ENCODE measurements at places on chromosomes 13 and 19. TPM values are rescaled to one million over a fixed set of nuclear protein-coding genes. Genes with fewer than 3 reads are reported as not detected.

The ZNF790 gene
- 14.1 TPM for total RNA-seq

The LIPE gene
- 28.3 TPM for total RNA-seq

The BICRA gene
- total RNA-seq = 36.6 TPM

The RNF225 gene
- total RNA-seq = not detected

The FUZ gene
- total RNA-seq = 26.8 TPM

The DHRS12 gene
- 17.5 TPM for total RNA-seq

The DNASE2 gene
- 28.1 TPM for total RNA-seq

The CGB2 gene
- not detected for total RNA-seq

The PNMA8B gene
- total RNA-seq = 2.3 TPM

The KIR2DL1 gene
- not detected for total RNA-seq

The SIGLEC12 gene
- total RNA-seq = 0.27 TPM

The CYP2A6 gene
- total RNA-seq = not detected

The YJEFN3 gene
- 17.6 TPM for total RNA-seq

The SIX5 gene
- total RNA-seq = 1.1 TPM

The PRX gene
- total RNA-seq = 4.0 TPM

The ZIM2 gene
- total RNA-seq = not detected

The GTF2F1 gene
- total RNA-seq = 51.5 TPM

The NLRP4 gene
- total RNA-seq = not detected

The LILRB4 gene
- 0.15 TPM for total RNA-seq

The ZNF581 gene
- total RNA-seq = 35.8 TPM

The GPC5 gene
- total RNA-seq = not detected

The TNNT1 gene
- total RNA-seq = 1.4 TPM

The RFPL4AL1 gene
- not detected for total RNA-seq

The TUBB4A gene
- 2.0 TPM for total RNA-seq

The NCAN gene
- total RNA-seq = 0.05 TPM

The DPF1 gene
- 0.51 TPM for total RNA-seq

The CCDC70 gene
- total RNA-seq = not detected

The NUP58 gene
- total RNA-seq = 46.3 TPM

The KANK2 gene
- total RNA-seq = 0.60 TPM

The CBARP gene
- total RNA-seq = 0.27 TPM

The KLK3 gene
- not detected for total RNA-seq

The TNFSF13B gene
- 26.8 TPM for total RNA-seq

The LILRB3 gene
- total RNA-seq = 76.4 TPM

The C19orf81 gene
- total RNA-seq = not detected

The DLL3 gene
- total RNA-seq = 0.22 TPM

The RAB3A gene
- 5.4 TPM for total RNA-seq

The RGS9BP gene
- 0.15 TPM for total RNA-seq

The ADAMTS10 gene
- 78.7 TPM for total RNA-seq
